Right atrium auricular region (tissue), 2 donors: ENCODE measurements at places on chromosomes 7 and 10.
A peak's percentile ranks its signal among the peaks of the same experiment; 100 is the strongest.

- no peak for DNase-seq
Observed at GRCh38 chr10:122974543-122975064, 5.6 kb upstream of the PSTK start.

GRCh38 chr10:96831200-96831866 lies 765 bp upstream of the LCOR start:
- no peak for DNase-seq

- DNase-seq = peak; percentile 54
Observed at GRCh38 chr10:44416936-44417335, 32.0 kb upstream of the CXCL12 start.

- DNase-seq = no peak
Observed at GRCh38 chr10:100886963-100887362, 25.8 kb upstream of the SLF2 start.

DNA sequence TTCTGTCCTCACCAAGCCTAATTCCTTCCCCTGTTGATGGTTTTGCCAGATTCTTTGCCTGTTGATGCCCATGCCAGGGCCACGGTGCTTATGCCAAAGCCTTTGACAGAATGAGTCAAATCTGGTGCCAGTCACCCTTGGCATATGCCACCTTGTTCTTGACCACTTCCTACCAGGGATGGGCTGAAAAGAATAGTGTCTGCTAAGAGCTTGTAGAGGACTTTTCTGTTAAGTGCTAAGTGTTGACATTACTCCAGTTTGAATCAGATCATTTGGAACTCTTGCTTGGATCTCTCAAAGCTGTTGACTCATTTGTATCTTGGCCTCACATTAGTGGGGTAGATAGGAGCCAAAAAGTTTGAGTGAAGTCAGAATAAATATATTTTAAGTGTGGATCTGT lies 661.2 kb downstream of the AUTS2 start:
- no peak for DNase-seq

- DNase-seq = no peak
Observed at GRCh38 chr10:10421071-10421470, 596.6 kb upstream of the CELF2 start.

DNA sequence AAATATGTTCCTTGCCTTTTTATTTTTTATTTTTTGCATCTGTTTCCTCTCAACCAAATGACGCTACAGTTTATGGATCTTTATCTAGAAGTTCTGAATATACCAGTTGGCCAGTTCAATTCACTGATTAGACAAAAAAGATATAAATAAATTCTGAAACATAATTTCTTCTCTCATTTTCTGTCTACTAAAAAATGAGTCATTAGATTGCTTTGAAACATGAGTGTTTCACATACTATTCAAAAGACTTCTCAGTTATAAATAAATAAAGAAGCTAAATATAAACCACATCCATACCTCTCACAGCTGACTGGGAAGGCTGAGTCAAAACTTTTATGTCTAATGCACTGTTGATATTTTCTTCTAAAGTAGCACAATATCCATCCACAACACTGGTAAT lies 97.6 kb upstream of the GPR22 start:
- no peak for DNase-seq

- DNase-seq = no peak
Observed at GRCh38 chr7:51259766-51260165, 56.8 kb downstream of the COBL start.

DNA sequence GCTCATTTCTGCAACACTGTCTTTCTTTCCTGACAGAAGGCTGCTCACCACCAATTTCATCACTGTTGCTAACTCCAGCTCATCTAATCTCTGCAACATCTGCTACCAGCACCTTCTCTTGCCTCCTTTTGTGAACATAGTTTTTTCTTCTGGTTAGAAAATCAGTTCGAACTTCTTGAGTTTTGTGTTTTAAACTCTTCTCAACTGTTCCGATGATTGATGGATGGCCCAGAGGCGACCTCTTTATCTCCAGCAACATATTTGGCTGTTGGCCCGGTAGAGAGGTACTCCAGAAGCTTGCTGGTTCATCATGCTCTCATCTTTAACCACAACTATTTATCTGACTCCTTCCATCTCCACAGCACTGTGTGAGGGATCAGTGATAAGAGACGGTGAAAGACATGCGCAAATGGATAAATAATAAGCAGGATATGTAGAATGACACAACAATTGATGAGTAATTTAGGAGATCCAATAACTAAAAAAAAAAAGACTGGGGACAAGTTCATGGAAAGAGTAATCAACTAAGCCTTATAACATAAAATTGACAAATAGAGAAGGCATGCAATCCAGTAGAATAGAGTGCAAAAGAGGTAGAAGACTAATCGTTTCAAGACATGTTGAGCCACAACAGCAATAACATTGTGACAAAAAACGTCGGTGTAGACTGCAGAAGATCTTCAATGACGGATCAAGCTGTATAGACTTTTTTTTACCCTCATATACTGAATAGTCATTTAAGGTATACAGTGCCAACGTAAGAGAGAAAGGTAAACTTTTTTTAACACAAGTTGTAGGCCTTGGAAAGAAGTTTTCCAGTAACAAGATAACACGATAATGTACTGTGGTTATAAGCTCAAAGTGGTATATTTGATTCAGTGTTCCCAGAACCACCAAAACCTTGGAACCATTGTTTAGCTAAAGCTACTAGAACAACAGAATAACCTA lies 152.2 kb downstream of the CRPPA start:
- no peak for DNase-seq

- no peak for DNase-seq
Observed at GRCh38 chr10:113069595-113069994, 119.5 kb downstream of the TCF7L2 start.

GRCh38 chr10:102758240-102758932 lies 14.6 kb downstream of the WBP1L start:
- DNase-seq = no peak

DNA sequence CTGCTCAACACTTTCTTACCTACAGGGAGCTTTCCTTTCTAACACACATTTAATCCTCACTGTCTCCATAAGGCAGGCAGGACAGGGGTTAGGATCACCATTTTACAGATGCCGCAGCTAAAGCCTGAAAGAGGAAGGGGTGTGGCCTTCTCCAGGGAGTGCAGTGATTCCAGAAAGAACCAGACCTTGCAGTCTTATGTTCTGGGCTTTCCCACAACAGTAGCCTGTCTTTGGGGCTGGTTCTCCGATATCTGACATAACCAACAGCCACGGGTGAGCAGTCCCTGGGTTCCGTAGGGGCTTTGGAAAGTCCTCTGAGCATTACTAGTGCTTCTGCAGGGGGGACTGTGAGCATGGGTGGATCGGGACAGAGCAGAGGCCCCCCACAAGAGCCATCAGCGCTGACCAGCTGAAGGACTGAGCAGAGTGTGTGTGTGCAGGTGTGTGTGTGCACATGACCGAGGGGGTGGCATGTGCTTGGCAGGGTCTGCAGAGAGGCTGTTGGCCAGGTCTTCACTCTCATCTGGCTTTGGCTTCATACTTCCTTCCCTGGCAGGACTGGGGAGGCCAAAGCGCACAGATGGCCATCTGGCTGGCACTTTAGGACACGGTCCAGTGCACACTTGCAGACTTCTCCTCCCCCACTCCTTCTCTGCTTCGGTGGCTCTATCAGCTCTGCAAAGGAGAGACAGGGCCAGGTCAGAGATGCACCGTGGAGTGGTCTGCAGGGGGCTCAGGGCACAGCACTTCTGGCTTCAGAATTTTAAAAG lies 400.3 kb downstream of the RPS24 start:
- DNase-seq = no peak

GRCh38 chr10:60032723-60033122 lies 126.4 kb upstream of the CCDC6 start:
- no peak for DNase-seq

DNA sequence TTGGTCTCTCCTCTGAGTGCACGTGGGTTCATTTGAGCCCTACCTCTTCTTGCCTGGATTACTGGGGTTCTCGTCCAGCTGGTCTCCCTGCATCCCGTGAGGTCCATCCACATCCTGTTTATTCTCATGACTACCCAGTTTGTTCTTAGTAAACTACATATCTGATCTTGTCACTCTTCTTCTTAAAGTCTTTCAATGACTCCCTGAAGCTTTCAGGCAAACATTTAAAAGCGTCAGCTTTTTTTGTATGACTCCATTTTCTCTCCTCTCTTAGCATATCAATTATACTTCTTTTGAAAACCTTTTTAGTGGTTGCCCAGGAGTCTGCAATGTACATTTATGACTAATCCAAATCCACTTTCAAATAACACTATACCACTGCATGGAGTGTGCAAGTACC lies 7.5 kb downstream of the SFXN2 start:
- DNase-seq = no peak

DNA sequence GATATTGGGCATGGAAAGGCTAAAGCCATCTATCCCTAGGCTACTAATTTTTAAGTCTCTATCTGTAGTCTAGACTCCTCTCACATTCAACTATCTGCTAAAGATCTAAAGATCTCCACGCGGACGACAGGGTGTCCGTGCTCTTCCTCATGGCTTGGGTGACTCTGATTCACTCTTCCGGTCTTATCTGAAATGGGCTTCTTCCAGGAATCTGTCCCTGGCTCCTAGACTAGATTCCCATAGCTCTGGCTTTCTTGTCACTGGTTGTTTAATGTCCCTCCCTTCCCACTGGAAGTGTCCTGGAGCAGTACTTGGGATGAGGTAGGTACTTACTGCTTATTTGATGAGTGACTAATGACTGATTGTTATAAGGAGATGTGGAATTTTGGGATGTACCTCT lies 62.0 kb upstream of the PODXL start:
- no peak for DNase-seq

- DNase-seq = no peak
Observed at GRCh38 chr7:42886893-42887505, 24.9 kb downstream of the C7orf25 start.

GRCh38 chr10:91127341-91128082 lies 93.0 kb upstream of the PCGF5 start:
- no peak for DNase-seq

DNA sequence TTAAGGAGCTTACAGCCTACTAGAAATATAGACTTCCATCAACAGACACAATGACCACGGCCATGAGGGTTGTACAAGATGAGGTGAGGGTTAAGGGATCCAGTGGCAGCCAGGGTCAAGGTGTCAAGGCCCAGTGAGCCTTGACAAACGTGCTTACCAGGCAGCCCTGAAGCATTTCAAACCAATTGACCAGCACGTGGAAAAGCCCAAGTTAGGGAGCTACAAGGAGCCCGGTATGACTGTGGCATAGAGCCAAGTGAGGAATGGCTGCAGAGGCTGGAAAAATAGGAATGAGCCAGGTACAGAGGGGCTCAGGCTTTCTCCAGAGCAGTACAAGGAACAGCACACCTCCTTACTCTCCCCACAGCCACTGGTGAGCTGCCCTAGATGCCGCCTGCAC lies 12.7 kb downstream of the AFAP1L2 start:
- DNase-seq = no peak

- DNase-seq = no peak
Observed at GRCh38 chr10:126777714-126778113, 107.2 kb upstream of the C10orf90 start.

- no peak for DNase-seq
Observed at GRCh38 chr7:21077602-21078001, 290.9 kb upstream of the SP8 start.

DNA sequence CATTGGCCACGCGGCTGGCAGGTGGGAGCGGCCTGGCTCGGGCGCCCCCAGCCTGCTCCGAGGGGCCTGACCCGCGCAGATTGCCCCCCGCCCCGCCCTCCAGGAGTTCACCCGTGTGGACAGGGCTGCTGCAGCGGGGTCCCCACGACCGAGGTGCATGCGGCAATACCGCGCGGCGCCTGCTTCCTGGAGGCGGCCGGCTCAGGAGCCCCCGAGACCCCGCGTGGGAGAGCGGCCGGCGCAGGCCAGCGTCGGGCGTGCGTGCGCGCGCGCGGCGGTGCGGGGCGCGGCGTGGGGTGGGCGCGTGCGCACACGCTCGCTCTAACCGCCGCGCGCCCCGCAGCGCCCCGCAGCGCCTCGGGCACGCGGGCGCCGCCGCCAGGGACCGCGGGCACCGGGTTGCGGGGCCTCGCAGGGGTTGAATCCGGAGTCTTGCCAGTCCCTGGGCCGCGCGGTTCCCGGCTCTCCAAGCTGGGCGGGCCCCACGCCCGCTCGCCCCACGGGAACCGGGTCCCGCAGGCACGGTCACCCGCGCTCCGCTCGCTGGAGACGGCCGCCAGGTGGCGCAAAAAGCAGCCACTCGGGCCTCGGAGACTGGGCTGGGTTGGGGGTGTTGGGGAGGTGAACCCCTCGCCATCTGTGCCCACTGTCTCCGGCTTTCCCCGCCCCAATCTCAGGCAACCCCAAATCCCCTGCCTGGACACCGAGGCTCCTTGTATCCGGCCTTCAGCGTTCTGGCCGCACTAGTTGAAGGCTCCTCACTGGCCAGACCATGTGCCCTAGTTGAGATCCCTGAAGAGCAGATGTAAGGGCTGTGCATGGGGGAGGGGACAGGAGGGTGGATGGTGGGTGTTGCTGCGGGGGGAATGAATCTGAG lies 1.3 kb upstream of the ACHE start:
- DNase-seq = no peak

- no peak for DNase-seq
Observed at GRCh38 chr10:12020574-12020973, 22.0 kb downstream of the UPF2 start.

GRCh38 chr7:55251911-55252310 lies 113.2 kb upstream of the LANCL2 start:
- peak; percentile 4 for DNase-seq

- no peak for DNase-seq
Observed at GRCh38 chr7:1864161-1864940, 194.3 kb downstream of the ELFN1 start.

- DNase-seq = no peak
Observed at GRCh38 chr10:52387744-52388143, 73.7 kb downstream of the DKK1 start.

- no peak for DNase-seq
Observed at GRCh38 chr7:12030116-12030515, 181.0 kb upstream of the TMEM106B start.

DNA sequence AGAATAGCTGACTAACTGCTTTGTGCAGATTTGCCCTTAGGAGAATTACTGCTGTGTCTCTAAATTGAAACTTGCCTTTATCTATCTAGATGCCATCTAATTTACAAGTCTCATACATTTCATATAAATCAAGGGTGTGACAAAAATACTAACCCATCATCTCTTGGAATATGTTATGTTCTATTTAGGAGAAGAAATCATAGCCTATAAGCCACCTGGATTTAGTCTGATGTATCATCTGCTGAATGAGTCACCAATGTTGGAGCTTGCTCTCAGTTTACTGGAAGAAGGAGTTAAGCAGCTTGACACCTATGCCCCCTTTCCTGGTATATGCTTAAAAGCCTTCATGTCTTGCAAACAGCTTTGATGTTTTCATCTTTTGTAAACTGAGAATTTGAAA lies 43.5 kb downstream of the NUP205 start:
- DNase-seq = no peak

- DNase-seq = no peak
Observed at GRCh38 chr7:154231732-154232131, 179.5 kb downstream of the DPP6 start.

DNA sequence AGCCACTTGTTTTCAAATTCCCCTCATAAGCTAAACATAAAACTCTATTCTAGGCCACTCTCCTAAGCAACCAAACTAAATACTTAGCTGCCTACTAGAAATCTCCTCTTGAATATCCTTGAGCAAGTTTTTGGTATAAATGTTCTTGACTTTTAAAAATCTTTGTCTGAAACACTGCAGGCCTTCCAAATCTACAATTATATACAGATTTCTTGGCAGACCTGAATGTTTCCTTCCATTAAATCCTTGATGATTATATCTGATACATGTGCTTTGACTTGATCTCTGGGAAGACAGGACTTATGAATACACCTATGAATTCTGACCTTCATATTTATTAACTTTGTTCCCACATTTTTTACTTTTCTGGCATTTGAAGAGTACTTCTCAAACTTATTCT lies 314.5 kb downstream of the CACNA2D1 start:
- no peak for DNase-seq
